Endodermal cell (in vitro differentiated cells): ENCODE measurements at places on chromosomes 16 and 17.

DNA sequence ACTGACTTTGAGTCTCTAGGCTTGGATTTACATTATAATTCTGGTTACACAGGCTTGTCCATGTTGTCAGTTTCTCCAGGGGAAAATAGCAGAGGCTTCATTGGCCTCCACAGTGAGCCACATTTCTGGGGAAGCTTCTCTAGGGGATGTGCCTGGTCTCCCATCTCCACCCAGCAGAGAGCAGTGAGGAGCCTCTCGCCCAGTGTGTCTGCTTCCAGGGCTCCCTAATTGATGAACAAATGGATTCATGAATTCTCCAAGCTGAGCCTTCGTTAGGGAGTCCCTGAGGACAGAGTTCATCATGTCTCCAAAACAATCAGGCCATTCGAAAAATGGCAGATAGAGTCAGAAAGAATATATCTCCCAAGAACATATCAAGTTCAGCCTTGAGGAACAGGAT lies 162.4 kb upstream of the TOX3 start:
- DNase-seq = peak; percentile 49

DNA sequence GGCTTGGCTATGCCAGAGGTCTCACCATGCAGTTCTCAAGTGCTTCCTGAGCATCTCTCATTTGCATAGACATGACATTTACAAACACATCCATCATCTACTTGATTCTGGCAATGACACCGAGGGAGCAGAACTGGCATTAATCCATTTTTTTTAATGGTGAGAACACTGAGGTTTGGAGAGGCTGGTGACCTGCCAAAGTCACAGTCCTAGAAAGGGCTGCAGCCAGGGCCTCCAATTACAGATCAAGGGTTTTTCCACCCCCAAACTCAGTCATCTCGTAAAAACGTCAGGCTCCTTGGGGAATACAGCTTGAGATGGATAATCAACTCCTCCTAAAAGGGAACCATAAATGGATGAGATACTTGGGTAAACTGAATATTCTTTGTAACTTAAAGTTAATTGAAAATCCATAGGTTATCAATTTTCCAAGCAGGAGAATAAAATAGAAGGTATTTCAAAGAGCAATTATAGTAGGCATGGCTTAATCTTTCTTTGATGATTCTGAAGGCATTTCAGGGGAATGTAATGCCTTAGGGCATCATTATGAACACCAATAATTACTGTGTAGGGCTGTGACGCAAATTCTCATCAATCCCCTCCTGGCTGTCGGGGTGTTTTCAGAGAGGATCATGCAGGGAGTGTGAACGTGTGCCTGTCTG lies 9.4 kb upstream of the MEOX1 start:
- no peak for DNase-seq

DNA sequence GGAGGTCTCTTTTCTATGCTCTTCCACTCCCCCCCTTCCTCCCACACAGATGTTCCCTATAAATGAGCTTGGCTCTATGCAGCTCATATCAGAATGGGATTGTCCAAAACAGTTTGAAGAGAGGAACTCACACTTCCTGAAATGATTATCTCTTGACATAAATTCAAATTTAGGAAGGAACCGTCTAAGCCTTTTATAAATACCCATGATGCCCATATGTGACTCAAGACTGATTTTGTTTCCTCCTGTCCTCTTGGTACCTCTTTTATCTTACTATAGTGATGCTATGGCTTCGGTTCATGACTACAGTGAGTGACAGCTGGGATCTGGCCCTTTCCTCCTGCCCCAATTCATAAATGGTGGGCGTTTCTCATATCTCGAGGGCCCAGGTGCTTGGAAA lies 16.6 kb upstream of the TERF2 start:
- no peak for DNase-seq

- DNase-seq = no peak
These were observed 15.7 kb downstream of the TMEM94 start for GRCh38 chr17:75472119-75472518.

DNA sequence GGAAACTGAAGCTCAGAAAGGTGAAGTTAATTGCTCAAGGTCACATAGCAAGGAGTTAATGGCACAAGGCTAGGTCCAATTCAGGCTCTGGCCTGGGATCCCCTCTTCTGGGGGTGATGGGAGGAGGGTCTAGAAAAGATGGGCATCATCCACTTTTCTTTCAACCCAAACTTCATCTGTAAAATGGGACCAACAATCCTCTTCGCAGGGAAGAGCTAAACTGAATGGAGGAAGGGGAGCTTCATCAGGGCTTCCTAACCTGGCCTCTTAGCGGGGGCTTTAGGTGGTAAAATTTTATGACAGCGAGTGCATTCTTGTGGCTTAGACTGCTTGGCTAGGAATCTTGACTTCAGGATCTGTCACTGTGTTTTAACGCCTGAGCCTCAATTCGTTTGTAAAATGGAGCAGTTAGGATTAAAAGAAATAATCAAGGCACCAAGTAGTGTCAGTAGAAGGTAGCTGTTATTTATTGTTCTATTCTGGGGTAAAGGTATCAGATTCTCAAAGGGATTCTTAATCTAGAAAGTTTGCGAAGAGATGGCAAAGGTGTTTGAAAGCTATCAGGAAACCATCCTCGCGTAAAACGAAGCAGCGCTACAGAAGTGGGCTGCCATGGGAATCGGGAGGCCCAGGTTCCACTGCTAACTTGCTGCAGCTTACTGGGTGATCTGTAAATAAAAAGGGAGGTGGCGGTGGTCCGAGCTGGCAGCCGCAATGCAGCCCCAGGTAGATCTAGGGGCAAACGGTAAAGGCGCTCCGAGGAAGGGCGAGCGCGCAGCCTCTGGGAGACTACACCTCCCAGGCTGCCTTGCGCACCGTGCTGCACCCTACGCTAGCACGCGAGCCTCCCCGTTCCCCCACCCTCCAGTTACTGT lies 1.5 kb upstream of the SRCAP start:
- DNase-seq = no peak

- DNase-seq = peak; percentile 92
These were observed 12.9 kb downstream of the P2RX5 start for GRCh38 chr17:3683054-3683511.

DNA sequence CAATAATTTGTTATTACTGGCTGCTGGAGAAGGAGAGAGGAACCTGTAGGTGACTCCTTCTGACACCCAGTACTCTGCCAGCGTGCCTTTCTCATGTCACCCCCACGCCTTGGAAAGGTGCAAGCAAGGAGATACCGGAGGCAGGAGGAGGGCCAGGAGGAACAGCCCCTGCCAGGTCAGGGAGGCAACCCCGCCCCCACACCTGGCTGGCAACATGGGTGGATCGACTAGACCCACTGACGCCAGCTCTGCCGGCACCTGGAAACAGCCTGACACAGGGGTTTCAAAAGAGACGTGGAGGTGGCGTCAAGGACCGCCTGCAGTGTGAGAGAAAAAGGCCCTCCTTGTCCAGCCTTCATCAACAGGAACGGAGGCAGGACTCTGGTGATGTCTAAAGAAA lies 62.3 kb downstream of the CYB5B start:
- DNase-seq = no peak

GRCh38 chr16:7113949-7114348 lies 218.7 kb upstream of the RBFOX1 start:
- no peak for DNase-seq

- no peak for DNase-seq
These were observed 8.0 kb downstream of the SYNGR3 start for GRCh38 chr16:1997494-1998359.

DNA sequence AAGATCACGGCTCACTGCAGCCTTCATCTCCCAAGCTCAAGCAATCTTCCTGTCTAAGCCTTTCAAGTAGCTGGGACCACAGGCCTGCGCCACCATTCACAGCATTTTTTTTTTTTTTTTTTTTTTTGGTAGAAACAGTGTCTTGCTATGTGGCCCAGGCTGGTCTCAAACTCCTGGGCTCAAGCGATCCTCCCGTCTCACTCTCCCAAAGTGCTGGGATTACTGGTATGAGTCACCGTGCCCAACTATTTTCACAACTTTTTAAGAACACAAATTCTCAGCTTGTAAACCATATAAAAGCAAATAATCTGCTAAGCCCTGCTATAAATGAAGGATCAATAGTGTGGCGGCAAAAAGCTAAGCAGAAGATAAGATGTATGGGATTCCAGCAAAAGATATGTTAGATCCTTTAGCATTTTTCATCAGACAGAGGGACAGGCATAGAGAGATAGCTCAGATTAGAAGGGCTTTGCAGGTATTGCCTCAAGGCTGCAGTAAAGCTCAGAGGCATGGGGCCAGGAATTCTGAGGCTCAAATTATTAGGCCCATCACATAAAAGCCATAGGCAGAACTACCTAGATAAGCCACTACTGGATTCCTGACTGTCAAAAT lies 55.1 kb downstream of the EMP2 start:
- no peak for DNase-seq

DNA sequence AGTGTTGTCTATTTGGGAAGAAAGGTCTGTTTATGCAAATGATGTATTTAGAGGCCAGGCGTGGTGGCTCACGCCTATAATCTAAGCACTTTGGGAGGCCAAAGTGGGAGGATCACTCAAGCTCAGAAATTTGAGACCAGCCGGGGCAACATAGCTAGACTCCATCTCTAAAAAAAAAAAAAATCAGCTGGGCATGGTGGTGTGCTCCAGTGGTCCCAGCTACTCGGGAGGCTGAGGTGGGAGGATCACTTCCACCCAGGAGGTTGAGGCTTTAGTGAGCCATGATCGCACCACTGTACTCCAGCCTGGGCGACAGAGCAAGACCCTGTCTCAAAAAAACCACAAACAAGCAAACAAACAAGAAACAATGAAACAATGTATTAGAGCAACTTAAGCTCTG lies 18.9 kb upstream of the HEATR3 start:
- DNase-seq = no peak

- DNase-seq = peak; percentile 48
These were observed 314.1 kb upstream of the TNRC6C start for GRCh38 chr17:77644181-77645071.
